Stimulated activated CD8-positive, alpha-beta memory T cell treated with anti-CD3 and anti-CD28 coated beads, Interleukin-4, amount 100 ng/mL, for 24 hours (primary cell): ENCODE measurements at places on chromosomes 1 and 21.

DNA sequence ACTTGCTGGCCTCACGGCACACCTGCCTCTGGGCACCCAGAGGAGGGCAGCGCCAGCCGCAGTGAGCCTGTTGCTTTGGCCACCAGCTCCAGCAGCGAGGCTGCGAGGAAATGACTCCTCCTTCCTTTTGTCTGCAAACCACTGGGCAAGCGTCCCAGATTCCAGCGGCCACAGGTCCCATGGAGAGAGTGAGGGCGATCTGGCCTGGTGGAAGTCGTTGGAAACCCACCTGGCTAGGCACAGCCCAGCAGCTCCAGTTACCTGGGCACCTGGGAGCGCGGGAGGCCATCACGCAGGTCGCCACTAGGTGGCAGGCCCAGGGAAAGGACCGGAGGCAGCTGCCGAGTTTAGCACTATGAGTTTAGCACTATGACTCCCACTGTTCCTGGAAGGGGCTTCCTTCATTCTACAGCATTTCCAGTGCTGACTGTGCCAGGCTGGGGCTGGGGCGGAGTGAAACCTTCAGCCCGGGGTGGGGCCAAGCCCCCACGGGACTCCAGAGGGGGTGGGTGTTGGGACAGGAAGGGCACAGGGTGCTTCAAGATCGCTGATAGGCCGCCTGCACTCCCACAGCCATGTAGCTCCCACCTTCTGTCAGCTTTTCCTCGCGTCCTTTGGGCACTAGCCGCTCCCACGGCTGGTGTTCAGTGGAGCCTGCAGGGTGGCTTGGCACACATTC lies 1.1 kb upstream of the ESPN start:
- peak; percentile 53 for DNase-seq

DNA sequence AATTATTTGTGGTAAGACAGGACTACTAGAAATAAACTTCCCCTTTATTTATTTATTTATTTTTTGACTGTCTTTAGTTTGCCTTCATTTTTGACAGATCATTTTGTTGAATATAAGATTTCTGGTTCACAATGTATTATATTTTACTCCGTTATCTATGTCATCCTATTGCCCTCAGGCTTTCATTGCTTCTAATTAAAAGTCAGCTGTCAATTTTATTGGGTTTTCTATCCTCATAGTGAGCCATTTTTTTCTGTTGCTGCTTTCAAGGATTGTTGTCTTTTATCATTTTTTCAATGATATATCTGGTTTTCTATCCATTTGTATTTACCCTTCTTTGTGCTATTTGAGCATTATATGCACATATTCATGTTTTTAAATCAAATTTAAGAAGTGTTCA lies 866.2 kb downstream of the LRRIQ3 start:
- no peak for DNase-seq

DNA sequence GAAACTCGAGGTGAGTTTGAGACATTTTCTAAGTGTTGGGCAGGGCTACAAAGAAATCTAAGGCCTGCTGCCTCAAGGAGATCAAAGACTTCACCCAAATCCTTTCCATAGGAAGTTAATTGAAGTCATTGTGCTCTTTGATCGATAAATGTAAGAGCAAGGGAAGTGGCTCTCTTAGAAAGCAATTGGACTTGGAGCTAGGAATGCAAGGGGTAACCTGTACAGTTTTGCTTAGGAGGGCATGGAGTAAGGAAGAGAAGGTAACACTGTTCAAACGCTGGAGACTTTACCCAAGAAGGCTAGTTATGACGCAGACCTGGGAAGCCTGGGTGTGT lies 418.0 kb upstream of the PROX1 start:
- DNase-seq: no peak

- no peak for DNase-seq
Measured at GRCh38 chr1:897226-897625, 26.5 kb upstream of the SAMD11 start.

- DNase-seq: no peak
Measured at GRCh38 chr1:183126000-183126366, 60.1 kb upstream of the LAMC2 start.

GRCh38 chr1:14027099-14027498 lies 327.1 kb downstream of the PRDM2 start:
- no peak for DNase-seq

GRCh38 chr1:43056981-43057391 lies 98.3 kb upstream of the SLC2A1 start:
- DNase-seq: no peak

DNA sequence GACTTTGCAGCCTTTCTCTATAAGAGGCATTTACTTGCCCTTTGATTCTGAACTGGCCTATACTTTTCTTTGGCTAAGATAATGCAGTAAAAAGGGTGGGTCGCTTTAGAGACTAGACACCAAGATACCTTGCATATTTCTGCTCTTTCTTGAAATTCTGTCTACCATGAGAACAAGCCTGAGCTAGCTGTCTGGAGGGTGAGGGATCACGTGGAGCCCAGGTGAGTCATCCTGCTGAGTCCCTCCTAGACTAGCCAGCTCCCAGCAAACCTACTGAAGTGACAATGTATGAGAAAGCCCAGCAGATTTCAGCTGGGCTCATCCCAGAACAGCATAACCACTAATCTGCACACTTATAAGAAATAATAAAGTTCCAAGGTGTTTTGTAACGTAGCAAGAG lies 408.0 kb upstream of the KAZN start:
- DNase-seq: no peak

- no peak for DNase-seq
Measured at GRCh38 chr1:17420391-17420918, 19.0 kb downstream of the RCC2 start.

- DNase-seq: no peak
Measured at GRCh38 chr21:26131554-26131953, 39.0 kb downstream of the APP start.

DNA sequence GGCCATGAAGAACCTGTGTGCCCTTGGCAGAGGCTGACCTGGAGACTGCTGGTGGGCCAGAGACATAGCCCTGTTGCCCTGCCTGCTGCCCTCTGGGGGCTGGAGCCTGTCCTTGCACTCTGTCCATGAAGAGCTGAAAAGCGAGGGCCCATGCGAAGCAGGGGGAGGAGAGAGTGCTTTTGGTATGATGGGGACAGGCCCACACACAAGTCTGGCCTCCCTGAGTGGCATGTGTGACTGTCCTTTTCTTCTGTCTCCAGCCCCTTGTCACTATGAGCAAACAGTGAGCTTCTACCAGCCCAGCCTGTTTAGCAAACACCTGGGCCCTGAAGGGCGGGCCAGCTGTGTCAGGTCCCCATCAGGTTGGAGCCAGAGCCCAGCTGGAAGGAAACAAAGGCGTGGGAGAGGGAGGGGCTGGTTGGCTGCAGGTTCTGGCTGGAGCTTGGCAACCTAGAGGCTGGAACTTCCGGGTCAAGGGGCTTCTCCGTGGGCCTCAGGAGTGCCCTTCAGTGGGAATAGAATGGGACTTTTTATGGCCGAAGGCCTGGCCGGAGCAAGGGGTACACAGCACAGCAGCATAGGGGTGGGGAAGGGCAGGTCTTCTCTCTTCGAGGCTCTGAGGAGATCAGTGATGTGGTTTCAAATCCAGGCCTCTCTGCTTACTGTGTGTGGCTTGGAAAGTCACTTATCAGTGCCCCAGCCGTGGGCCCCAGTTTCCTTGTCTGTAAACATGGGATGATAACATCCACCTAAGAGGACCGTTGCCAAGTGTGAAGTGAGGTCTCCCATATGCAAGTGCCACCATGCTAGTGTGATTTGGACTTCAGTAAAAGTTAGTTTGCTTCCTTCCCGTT lies 14.3 kb downstream of the QSOX1 start:
- DNase-seq: no peak

DNA sequence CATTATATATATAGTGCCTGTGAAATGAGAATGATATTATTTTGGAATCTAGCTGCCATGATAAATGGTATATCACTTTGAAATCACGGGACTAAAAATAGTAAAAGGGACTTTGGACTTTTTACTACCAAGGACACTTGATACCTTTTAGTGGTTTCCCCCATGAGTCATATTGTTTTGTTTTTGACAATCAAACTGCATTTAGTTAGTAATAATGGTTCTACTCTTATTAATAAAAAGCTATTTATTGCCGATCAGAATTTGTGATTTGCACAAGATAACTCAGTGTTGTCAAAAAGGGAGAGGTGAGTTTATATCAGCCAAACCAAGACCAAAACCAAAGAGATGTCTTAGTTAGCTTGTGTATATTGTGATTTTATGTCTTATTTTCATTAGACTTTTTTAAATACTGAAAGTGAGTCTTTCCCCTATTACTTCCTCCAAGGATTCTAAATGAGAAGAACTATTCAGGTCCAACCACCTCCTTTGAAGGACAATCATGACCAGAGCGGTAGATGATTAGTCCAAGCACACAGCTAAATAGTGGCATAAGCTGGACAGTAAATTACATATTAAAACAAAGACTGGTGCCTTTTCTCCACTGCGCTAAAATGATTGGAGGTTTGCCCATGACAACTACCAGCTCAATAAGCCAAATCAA lies 281.7 kb upstream of the ESRRG start:
- DNase-seq: no peak

DNA sequence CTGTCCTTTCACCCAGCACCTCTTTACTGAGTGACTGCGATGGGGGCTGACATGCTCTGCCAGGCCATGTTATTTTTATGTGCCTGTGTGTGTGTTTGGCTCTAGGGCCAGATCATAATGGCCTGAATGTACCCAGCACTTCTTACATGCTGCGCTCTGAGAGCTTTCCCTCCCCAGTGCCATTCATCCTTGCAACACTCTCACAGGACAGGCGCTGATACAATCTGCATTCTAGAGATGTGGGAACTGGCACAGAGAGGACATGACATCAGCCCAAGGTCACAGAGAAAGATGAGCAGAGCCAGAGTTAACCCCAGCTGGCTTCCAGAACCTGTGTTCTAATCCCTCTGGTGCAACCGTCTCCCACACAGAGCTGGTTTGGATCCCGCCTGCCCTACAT lies 54.5 kb downstream of the ARHGEF10L start:
- DNase-seq: no peak

- DNase-seq: no peak
Measured at GRCh38 chr1:61808968-61809367, 66.7 kb downstream of the PATJ start.

DNA sequence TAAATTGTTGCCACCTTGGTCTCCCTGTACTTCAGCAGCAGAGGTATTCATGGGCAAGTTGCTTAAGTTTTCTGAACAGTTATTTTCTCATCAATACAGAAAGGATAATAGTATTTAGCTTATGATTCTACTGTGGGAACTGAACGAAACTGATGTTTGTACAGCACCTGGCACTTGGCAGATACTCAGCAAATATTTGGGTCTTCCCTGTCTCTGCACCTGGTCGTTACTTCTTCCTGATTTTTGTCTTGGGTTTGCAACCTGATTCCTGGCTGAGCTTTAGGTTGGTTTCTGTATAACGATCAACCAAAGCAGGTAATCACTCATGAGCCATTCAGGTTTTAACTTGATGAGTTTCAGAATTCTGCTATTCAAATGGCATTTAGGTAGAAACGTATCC lies 490.6 kb downstream of the KIF26B start:
- no peak for DNase-seq

DNA sequence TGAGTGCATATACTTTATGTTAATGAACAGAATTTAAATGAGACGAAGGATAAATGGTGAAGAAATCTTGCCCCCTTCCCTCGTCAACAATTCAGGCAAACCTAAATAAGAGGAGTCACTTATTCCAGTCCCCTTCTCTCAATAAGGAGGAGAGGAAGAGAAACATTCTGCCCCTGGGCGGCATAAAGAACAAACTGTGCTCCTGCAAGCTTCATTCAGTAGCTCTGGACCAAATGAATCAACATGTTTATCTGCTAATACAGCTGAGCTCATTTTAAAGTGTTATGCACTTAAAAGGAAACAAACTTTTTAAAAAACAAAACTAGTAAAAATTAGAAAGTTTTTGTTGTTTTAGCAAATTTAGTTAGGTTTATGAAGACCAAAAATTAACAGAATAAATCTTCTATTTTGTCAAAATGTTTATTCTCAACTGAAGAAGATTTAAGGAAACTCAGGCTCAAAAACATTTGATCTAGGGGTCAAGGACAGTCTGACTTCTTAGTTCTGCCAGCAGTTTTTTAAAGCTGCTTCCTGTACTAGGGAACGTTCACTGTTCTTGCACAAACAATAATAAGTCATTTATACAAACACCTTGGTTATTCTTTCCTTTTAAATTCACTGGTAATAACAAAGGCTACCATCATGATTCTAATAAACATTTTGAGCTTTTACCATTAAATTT lies 58.3 kb downstream of the AKT3 start:
- DNase-seq: no peak

DNA sequence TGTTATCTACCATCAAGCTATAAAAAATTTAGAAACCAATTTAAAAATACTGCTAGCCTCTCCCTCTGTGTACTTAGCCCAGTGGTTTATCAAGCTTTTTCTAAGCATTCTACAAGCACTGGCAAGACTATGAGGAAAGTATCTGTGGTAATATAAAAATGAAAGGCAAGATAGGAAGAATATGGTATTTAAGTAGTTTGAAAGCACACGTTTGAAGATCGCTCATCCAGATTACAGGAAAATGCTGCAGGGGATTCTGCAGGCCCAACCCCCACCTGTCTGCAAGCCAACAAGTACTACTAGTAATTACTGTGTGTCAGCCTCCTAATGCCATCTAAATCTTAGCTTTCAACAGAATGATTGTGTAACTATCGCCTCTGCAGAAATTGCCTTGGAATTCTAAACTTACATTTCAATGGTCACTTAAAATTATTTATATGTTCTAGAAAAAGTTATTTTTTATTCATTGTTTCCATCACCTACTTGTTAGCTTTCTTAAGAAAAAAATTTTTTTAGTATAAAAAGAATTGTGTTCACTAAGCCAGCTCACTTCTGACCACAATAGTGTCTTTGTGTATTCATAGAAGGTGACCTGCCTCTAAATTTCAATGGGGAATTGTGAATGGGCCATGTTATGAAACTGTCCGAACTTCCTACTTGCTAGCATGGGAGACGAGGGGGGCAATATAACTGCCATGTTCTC lies 8.5 kb downstream of the ERRFI1 start:
- DNase-seq: no peak

- DNase-seq: no peak
Measured at GRCh38 chr21:29208682-29209059, 78.2 kb downstream of the MAP3K7CL start.

- no peak for DNase-seq
Measured at GRCh38 chr1:157399343-157399983, 152.9 kb downstream of the FCRL5 start.

DNA sequence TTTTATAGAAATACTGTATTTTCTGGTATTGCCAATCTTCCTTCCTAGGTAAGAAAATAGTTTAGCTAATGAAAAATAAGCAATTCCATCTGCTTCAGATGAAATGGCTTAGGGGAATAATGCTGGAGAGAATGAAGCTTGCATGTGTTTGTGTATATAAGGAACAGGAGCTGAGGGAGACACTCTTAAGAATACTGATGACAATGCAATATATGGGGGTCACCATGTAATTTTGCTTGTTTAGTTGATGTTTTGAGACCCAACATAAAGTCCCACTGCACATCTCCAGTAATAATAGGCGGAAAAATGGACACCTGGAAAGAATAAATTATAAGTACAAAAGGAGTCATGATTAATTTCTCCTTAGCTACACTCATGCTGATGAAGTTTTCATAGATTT lies 110.8 kb upstream of the BRINP3 start:
- DNase-seq: no peak
